ENCODE measurements at places on chromosomes 12 and 14. TPM values are rescaled to one million over a fixed set of nuclear protein-coding genes. Genes with fewer than 3 reads are reported as not detected.

Gene NXPH4
- 3.2 TPM for total RNA-seq

Gene GPR84
- not detected for total RNA-seq

Gene PLEKHD1
- under 0.01 TPM for total RNA-seq

Gene MTA1
- 31.4 TPM for total RNA-seq

Gene SLC17A8
- total RNA-seq, result not detected

Gene DBX2
- total RNA-seq, result not detected
